ENCODE measurements at places on chromosomes 12 and 14.

DNA sequence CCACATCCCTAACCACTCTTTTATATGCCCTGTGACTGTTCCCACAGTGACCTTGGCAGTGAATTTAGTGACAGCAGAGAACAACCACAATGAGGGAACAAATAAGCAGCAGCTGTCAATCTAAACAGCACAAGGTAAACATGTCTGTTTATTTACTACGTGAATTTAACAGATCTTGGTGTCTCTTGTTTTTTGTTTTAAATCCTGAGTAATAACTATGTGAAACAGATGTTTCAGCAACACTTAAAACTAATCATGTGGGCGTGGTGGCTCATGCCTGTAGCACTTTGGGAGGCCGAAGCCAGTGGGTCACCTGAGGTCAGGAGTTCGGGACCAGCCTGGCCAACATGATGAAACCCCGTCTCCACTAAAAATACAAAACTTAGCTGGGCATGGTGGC lies 17.0 kb upstream of the CFAP54 start:
- no peak for DNase-seq

GRCh38 chr12:104452087-104452486 lies 4.7 kb upstream of the CHST11 start:
- no peak for DNase-seq

DNA sequence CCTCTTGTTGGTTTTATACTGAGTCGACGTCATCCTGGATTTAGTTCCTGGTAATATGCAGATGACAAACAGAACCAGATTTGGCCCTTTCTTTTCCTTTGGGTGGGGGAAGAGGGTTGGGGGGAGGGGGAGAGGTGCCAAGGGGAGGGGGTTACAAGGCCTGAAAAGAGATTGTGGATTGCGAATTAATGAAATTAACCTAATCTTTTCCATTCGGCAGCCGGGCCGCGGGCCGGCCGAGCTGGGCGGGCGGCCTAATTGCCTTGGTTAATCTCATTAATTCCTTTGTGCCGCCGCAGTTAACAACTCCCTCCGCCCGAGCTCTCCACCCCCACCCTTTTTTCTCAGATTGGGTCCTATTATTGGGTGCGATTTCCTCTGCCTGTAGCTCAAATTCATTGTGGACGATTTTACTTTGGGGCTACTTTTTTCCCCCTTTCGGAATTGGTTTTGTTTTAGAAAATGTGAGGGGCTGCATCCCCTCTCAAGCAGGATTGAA lies 387 bp upstream of the GSC start:
- DNase-seq, result no peak

DNA sequence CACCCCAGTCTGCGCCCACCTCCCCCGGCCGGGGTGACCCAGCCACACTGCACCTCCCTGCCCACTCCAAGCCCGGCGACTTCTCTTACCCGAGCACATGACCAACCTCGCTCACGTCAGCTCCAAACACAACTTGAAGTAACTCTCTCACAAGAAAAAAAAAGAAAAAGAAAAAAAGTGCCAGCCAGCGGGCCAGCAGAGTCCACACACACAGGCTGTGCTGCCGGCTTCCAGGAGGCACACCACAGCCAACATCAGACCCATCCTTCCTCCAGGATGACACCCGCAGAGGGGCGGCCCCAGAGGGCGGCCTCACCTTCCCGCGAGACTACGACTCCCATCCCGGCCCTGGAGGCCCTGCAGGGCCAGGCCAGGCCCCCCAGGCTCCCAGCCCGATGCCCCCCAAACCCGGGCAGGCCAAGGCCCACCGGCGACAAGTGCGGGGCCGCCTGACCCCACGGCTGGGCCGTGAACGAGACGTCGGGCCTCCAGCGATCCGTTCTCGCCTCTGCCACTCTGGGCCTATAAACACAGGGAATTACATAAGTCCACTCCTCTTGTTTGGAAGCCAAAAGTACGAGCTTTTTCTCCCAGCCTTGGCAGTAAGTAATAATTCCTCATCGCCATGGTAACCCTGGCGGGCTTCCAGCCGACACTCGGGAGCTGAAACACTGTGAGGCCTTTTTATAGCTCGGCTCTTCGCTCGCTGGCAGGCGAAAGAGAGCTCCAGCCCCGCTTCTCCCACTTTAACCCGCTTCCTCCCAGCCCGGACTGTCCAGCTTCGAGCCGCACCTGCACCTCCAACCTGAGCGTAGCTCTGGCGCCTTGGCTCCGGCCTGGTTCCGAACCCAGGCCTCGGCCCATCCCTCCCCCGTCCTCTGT lies 49.1 kb downstream of the NCOR2 start:
- DNase-seq, result peak; percentile 98

DNA sequence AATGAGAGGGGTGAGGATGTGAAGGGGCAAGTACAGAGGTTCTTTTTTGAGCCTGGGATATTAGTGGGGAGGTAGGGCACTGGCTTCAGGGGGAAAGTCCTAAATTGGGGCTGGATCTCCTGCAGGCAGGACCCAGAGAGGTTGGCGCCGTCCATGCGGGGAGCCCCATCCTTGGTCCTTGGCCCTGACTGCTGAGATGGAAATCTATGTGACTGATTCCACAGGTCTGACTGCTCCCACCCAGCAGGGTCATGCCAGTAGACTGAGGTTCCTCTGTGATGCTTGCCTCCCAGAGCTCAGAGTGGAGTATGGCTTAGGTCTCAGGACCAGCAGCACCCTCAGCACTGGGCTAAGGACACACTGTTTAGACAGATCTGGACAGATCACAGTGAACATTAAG lies 988.6 kb upstream of the TMEM132C start:
- DNase-seq, result no peak

DNA sequence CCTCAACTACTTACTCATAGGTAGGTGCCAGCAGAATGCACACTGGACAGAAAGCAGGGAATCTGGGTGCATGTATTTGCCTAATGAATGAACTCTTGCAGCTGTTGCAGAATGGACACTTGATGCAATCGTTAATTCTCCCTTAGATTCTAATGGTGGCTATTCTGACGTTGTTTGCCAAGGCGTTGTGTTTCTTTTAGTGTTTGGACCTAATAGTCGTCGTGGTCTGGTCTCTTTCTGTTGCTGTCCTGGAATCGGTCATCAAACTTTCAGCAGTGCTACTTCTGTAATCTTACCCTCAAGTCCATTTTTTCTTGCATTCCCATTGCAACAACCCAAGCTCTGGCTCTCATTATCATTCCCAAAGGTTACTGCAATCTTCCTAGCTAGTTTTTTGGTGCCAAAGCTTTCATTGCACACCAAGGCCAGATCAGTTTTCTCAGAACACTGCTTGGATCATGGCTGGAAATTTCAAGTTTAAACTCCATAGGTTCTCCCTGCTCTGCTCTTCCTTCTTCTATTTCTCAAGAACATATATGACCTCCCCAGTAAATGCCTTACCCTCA lies 31.3 kb downstream of the BMP4 start:
- peak; percentile 18 for DNase-seq

GRCh38 chr12:128914908-128915563 lies 61.8 kb downstream of the GLT1D1 start:
- no peak for DNase-seq

GRCh38 chr12:88781909-88782308 lies 201.6 kb upstream of the KITLG start:
- peak; percentile 66 for DNase-seq

DNA sequence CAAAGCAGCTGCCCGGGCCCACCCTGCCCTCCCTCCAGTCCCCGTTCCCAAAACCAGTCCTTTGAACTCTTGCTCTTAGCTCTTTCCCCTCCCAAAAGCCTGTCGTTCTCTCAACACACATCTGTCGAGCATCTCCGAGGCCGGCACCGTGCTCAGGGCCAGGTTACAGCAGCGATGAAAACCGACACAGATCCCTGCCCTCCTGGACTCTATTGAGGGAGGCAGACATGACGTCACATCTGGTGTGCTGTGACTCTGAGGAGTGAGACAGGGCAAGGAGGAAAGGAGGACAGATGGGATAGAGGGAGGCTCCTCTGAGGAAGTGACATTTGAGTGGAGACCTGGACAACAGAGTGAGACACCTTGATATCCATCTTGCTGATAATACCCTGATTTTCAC lies 34.6 kb upstream of the PWP1 start:
- DNase-seq, result no peak

DNA sequence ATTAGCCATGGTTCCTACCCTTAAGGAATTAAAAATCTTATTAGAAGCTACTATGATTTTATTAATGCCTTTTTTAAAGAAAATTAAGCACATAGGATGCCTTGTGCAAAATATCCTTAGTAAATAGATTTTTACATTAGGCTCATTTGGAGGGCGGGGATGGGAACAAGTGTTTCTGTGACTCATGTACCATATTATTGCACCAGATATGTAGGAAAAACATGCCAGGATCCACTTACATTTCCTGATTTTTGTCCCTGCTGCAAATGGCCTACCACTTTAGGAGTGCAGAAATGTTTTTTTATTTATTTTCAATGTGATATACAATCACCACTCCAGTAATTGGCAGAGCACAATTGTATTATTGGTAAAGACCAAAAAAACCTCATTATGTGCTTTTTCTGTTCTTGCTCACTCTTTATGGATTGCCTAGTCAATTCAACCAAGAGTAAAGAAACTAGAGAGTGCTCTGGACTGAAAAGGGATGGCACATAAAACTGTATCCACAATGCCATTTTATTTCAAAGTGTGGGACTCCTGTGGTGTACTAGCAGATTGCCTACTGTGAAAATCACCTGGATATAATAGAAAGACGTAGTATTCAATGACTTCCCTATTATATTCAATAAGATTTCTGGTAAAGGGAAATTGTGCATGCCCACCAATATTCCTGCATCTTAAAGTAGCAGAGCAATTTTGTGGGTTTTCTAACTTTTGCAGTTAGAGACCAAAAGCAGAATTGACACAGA lies 86.9 kb downstream of the ANO6 start:
- no peak for DNase-seq

GRCh38 chr12:77796775-77797174 lies 33.9 kb upstream of the NAV3 start:
- DNase-seq, result peak; percentile 18

GRCh38 chr12:25242981-25243679 lies 7.6 kb downstream of the KRAS start:
- peak; percentile 11 for DNase-seq

- DNase-seq, result no peak
Observed at GRCh38 chr12:70427611-70428010, 61.5 kb downstream of the KCNMB4 start.

DNA sequence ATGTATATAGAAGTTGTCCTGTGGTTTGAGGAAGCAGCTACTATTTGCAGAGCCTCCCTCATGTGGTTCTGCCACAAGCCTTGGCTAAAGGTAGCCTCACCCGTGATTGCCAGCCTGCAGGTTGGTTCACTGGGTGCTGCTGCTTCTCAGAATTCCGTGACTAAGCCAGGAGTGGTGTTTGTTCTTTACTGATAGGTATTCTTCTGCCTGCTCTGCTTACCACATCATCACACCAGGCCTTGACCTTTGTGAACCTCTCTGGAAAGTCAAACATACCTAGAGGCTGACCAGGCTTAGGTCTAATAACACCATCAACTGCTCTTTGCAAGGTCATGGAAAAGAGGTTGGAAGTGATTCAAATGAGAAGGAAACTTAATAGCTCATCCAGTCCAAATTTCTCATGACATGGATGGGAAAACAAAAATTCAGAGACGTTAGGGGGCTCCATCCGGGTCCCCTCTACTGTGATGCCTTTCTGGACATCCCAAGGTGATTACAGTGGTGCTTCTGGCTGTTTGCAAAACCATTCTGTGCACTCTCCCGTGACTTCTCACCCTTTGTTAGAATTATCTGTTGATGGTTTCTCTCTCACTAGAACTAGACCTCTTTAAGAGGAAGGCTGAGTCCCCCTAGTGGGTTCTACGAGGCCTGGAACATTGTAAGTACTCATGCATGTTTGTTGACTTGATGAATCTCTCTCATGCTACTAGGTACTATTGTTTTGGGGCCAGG lies 8.5 kb upstream of the SOCS2 start:
- peak; percentile 19 for DNase-seq

GRCh38 chr14:100342195-100342594 lies 19.1 kb downstream of the SLC25A47 start:
- no peak for DNase-seq

- peak; percentile 15 for DNase-seq
Observed at GRCh38 chr14:24630872-24631477, 3.0 kb downstream of the GZMB start.

DNA sequence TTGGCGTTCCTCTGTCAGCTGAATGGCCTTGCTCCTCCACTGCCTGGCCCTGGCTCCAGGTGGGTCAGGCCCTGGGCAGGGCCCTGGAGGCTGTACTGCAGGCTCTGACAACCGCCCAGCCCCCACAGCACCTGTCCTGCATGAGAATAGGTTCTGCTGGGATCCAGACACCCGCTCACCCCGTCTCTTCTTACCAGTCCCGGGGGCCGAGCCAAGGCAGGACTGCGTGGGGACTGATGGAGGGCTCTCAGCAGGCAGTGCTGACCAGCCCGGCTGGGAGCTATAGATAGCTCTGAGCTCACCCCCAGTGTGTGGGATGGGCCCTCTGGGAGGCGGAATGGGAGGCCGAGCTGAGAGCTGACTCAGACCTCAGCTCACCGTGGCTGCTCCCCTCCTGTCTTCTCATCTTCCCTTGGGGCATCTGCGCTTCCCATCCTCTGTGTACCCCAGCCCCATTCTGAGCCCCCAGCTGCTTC lies 39.6 kb downstream of the TEAD4 start:
- peak; percentile 83 for DNase-seq

GRCh38 chr14:20687362-20688166 lies 1.0 kb upstream of the ANG start:
- DNase-seq, result no peak

DNA sequence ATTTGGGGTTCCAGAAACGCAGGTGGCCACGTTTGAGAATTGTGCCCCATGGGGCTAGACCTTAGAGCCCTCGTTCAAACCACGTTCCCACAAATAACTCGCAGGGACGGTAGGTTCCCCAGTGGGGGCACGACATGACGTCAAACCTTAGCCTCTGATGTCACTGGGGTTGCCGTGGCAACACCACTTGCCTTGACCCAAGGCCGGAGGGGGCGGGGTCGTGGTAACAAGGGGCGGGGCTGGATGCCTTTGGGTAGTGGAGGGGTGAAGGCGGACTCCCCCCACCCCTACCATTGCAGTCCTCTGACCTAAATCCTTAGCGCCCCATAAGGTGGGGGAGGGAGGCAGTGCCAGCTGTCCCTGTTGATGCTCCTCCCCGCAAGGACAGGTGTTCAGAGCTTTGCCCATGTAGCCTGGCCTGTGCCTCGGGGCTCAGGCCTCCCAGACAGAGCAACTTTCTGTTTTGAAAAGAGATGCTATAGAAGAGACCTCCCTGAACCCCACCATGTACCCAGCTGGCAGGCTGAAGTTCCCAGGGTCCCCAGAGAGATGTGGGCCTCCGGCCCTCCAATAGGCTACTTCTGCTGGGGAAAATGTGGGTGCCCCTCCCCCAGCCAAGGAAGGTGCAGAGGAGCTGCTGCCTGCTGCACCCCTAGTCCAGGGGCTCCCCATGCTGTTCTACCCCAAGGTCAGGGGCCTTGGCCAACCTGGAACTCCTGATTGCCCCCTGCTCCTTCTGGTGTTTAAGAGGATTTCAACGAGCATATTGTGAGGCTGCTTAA lies 1.9 kb downstream of the FAM222A start:
- DNase-seq, result no peak

GRCh38 chr12:64323476-64324225 lies 66.9 kb downstream of the C12orf56 start:
- DNase-seq, result no peak

- no peak for DNase-seq
Observed at GRCh38 chr12:21939435-21939834, 1.8 kb downstream of the ABCC9 start.

GRCh38 chr12:6183689-6184428 lies 16.3 kb upstream of the CD9 start:
- peak; percentile 70 for DNase-seq

- DNase-seq, result no peak
Observed at GRCh38 chr12:113863455-113863845, 102.7 kb downstream of the RBM19 start.

GRCh38 chr14:94028450-94028826 lies 2.3 kb downstream of the OTUB2 start:
- DNase-seq, result peak; percentile 16

All from EL (cell line).